ENCODE measurements at places on chromosomes 13 and 19.

GRCh38 chr19:34120846-34121639 is 51.3 kb upstream of the LSM14A start:
- no peak for DNase-seq

DNA sequence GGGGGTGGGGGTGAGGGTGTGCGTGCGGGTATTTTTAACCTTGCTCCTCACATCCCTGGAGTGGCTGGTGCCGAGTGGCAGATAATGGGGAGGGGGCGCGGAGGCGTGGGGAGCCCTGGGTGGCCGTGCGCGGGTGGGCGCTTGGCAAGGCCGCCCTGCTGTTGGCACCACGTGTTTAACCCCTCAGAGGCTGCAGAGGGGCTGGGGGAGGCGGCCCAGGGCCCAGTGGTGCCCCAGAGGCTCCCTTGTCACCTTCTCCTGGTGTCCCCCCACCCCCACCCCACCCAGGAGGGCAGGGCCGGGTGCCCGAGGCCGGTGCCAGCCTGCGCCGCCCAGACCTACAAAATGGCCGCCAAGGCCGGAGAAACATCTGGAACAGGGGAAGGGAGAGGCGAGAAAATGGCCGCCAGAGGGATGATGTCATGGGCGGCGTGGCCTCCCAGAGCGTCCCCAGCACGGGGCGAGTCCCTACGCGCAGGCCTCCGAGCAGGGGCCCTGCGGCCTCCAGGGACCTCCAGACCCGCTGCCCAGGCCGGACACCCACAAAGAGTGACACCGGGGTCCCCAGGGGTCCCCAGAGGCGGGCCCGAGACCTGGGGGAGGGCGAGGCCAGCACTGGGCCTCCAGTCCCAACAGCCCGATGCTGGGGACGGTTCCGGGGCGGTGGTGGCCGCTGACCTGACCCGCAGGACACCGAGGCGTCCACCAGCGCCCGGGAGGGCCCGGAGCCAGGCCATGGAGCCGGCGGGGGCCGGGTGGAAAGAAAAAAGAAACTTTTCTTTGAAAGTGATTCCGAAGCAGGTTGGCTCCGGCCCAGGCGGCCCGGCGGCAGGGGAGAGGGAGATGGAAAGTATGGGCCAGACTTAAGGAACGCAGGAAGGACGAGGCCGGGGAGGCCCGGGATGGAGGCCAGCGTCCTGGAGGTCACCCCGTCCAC is 38.2 kb downstream of the NFIC start:
- no peak for DNase-seq

- no peak for DNase-seq
Observed at GRCh38 chr19:45995715-45996385, 583 bp downstream of the CCDC61 start.

DNA sequence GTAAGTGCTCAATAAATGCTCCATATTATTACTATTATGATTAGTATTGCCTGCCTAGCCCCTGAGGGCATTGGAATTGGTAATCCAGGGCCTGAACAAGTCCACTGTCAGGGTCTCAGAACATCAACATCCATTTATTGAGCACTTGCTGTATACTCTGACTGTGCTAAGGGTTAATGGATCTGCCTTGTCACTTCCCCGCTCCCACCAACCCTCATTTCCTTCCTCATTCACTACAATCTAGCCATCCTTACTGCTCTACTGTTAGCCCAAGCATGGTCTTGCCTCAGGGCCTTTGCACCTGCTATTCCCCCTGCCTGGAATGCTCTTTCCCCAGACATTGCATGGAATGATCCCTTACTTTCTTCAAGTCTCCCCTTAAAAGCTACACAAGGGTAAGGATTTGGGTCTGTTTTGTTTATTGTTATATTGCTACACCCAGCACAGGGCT is 12.7 kb upstream of the ANGPTL8 start:
- DNase-seq, result no peak

DNA sequence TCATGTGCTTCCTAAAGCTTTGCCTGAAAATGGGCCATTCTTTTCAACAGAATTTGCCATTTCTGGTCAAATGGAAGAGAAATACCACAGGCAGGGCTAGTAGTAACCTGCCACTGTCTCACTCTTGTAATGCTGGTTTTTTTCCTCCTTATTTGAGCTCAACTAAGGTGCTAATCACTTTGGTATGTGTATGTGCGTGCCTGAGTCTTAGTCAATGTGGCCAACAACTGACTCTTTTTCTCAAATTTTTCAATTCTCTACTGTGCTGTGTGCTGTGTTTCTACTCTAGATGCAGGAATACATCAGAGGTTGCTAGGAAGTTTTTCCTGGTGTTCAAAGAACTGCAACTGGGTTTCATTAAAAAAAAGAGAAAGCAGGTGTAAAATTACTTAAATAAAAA is 870.2 kb downstream of the EFNB2 start:
- DNase-seq, result no peak

DNA sequence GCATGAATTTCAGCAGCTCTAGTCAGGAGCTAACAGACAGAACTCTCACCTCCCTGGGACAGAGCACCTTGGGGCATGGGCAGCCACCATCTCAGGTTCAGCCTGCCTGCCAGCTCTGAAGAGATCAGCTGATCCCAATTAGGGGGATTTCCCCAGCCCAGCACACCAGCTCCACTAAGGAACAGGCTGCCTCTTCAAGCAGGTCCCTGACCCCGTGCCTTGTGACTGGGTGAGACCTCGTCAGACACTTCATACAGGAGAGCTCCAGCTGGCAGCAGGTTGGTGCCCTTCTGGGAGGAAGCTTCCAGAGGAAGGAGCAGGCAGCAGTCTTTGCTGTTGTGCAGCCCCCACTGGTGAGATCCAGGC is 84.5 kb upstream of the UFM1 start:
- DNase-seq, result no peak

DNA sequence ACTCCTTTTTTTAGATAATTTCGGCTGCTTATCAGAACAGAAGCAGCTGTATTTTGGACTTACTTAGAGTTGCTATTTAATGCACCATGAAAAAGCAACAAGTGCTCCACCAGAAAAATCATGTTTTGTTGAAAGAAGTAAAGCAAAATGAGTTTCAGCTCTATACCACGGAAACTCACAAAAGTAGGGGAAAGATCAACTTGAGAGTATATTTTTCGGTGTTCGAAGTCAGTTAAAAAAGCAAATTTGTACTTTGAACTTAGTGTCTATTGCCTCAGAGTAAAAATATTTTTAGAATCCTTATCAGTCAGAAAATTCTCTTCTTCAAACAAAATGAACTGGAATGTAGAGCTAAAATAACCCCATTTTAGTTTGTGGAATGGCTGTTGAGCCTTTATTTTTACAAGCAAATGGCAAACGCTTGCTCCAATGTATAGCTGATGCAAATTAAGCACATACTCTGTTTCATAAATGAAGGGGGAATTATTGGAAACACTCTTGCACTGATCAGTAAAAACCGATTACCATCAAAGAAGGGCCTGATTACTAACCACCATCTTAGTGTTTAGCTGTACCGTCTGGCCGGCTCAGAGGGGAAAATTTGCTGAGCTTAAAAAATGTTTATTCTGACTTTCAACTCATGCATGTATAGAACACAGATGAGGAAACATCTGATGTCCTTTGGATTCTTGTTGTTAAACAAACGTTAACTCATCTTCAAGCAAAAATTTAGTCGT is 540.7 kb downstream of the GPC6 start:
- no peak for DNase-seq

Data from NCI-H187 treated with DMSO at 0.1 percent for 48 hours (cell line).